ENCODE measurements at places on chromosomes 5 and 9. TPM values are rescaled to one million over a fixed set of nuclear protein-coding genes. Genes with fewer than 3 reads are reported as not detected.

GRCh38 chr5:19496056-19496455, 491.9 kb downstream of the CDH18 start:
- no peak for DNase-seq

GRCh38 chr9:136198605-136199083, 6.3 kb downstream of the LHX3 start:
- no peak for DNase-seq

- peak; percentile 23 for DNase-seq
These were observed 125.5 kb downstream of the OLFM1 start for GRCh38 chr9:135212961-135213360.

- no peak for DNase-seq
These were observed 153.5 kb downstream of the TTLL11 start for GRCh38 chr9:121939643-121940042.

DNA sequence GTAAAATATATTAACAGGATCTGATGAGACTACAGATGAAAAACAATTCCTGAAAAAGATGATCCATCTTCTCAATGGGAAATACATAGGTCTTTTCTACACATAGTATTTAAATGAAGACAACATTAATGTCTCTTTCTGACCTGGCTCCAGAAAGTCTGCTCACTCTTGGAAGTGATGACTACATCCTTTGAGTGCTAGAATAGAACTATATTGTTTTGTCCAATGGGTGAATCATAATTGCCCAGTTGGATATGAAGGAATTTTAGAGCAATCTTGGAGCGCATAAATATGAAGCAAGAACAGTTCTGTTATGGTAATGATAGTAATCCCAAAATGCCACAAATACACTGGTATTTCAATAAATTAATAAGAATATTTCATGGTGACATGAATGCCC, 322.1 kb downstream of the DEPDC1B start:
- DNase-seq: no peak

- no peak for DNase-seq
These were observed 220.7 kb upstream of the MSX2 start for GRCh38 chr5:174503461-174504265.

- no peak for DNase-seq
These were observed 213.2 kb downstream of the ADAMTS6 start for GRCh38 chr5:65268525-65268924.

GRCh38 chr5:16952968-16953671, 17.0 kb upstream of the MYO10 start:
- no peak for DNase-seq

GRCh38 chr9:35696520-35697215, 6.9 kb upstream of the TPM2 start:
- DNase-seq: peak; percentile 68

- no peak for DNase-seq
These were observed 146.8 kb downstream of the MUSK start for GRCh38 chr9:110815361-110815760.

DNA sequence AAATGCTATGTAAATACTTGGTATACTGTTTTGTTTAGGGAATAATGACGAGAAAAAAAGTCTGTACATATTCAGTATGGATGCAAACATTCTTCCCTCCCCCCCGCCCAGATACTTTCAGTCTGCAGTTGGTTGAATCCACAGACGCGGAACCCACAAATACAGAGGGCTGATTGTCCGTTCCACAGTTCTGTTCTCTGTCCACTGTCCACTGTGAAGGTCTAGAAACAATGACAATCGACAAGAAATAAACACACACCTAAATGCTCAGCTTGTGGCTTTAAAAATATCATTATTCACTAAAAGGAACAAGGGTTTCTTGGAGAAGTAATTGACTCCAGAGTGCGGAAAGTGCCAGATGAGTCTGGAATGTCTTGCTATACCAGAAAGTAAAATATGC, 109.1 kb downstream of the TMEM161B start:
- no peak for DNase-seq

Gene SPATA31E1
- total RNA-seq: not detected

Gene TGFBI
- 47.6 TPM for total RNA-seq

Gene MYO10
- 4.9 TPM for total RNA-seq

Gene ELOVL7
- 0.40 TPM for total RNA-seq

Gene ROPN1L
- total RNA-seq: 0.20 TPM

Gene GFRA3
- total RNA-seq: 0.72 TPM

Gene DMGDH
- 1.3 TPM for total RNA-seq

Gene BARHL1
- not detected for total RNA-seq

Gene BRD3OS
- 4.7 TPM for total RNA-seq

Data from left ventricle myocardium superior (tissue), 1 donor.